GOT3 (cell line): ENCODE measurements at places on chromosomes 5 and 9.

GRCh38 chr5:116719106-116719505 is 144.5 kb upstream of the SEMA6A start:
- no peak for DNase-seq

DNA sequence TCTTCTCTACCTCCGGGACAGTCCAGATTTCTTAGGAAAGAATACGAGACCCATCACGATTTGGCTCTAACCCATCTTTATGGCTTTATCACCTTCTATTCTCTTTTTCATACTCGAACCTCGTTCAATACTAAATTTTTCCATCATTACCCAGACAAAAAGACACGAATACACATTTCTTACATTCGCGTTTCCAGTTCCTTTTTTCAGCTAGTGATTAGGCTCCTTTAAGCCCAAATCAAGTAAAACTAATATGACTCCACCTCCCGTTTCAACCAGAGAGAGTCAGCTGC is 506 bp downstream of the ZBTB6 start:
- no peak for DNase-seq

DNA sequence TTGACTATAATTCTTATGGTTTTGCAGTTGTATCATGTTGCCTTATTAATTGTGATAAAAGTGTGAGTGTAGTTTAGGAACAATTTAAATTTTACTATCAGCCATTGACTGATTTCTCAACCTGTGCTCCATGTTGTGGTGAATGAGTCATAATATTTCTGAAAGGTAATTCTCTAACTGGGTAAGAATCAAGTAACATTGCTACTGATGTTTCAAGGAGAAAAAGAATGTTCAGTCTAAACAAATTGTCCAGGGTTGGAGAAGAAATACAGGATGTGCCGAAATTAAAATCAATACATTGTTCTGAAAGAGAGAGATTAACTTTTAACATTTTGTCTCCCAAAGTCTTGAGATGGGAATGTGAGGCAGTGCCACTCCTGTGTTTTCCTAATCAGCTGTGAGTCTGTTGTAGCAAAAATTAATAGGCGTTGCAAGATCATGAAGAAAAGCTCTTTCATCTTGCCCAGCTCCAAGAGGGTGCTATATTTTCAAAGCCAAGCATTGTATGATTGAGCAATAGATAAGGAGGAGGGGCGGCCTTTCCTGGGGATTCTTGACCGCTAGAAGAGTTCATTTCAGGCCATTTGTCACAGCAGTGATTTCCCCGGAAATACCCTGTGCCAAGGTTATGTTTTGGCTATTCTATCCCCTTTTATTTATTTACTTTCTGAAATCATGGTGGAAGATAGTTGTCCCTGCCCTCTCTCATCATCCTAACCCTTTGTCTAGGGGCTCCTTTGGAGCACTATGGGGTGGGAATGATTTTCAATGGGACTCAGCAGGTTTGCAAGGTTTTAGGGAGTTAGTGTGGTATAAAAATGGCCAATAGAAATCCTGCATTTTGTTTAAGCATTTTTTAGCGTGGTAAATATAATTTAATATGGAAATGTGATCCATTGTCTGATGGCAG is 151.6 kb downstream of the FOCAD start:
- no peak for DNase-seq

- DNase-seq, result no peak
Measured at GRCh38 chr5:21236104-21236503, 1248.1 kb upstream of the CDH18 start.

DNA sequence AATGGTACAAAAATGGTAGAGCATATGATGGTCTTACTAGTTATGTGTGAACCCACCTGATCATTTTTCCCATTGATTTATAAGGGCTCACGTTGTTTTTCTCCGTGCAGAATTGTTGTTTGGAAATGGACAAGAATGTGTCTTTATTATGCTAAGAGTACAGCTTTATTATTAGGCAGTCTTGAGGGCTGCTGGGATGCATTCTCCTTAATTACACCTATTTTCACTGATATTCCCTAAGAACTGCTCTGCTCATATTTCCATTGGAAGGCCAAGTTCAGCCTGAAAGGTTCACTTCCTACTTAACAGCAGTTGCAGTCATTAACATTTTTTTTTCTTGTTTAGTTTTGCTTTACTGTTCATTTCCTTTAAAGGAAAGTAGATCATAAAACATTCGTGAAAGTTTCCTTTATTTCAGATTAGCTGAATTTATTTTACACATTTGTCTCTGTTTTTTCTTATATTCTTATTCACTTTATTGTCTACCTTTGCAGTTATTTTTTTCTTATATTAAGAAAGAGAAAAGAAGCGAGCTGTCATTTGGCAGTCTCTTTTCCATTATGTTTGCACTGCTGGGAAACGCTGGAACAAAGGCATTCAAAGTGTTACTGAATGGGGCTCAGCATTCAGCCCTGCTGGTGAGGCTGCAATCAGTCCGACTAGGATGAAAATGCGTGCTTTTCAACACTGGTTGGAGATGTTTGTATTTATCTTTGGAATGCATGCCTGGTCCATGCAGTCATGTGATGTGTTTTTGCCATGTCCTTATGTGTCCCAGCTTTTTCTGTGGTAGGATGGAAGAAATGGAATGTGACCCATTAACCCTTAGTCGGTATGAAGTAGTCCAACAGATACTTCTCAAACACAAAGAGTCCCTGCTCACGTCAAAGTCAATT is 602.7 kb upstream of the ZNF608 start:
- DNase-seq, result no peak

DNA sequence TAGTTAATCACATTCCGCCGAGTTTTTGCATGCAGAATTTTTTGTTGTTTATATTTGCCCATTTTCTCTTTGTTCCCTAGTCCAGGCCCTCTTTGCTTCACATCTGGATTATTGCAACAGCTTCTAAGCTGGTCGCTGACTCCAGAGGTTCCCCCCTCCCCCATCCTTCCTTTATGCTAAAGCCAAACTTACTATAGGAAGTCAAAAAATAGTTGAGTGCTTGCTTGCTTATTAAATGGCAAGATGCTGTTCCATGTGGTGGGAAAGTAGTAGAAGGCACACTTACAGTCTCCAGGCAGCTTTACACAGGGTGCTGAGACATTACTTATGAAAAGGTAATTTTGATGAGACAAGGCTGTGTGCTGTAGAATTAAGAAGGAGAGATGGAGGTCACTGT is 1.3 kb downstream of the ZBTB34 start:
- no peak for DNase-seq

DNA sequence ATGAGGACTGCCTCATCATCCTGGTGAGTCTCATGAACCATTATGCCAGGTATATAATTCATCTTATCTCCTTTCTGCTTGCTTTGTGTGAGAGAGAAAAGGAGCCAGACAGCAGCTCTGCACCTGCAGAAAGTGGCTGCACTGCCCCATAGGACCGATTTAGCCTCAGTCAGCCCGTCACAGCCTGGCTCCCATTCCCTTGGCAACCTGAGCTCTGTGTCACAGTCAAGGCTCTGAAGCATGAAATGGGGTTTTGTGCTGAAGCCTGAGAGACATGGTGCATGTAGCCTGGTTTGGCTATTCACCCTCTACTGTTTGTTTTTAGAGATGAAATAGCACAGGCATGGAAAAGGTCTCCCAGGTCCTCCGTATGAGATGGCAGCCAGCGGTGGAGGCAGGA is 198.3 kb downstream of the KCTD16 start:
- DNase-seq, result no peak

- DNase-seq, result no peak
Measured at GRCh38 chr9:94867842-94868312, 141.4 kb downstream of the AOPEP start.

DNA sequence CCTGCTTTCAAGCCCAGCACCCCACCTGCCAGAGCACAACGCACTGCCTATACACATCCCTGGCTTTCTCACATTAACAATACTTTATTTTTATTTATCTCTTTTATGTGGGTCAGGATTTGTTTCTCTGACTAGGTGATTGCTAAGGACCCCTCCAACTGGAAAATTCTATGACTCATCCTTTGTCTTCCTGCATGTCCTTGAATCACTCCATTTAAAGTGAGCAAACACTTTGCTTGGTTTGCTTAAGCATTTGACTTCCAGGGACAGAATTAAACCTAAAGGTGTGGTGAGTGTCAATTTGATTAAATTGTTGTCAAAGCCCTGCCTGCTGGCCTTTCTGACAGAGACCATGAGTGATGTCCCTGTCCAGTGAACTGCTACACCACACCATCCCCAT is 536.5 kb upstream of the BRINP1 start:
- no peak for DNase-seq

DNA sequence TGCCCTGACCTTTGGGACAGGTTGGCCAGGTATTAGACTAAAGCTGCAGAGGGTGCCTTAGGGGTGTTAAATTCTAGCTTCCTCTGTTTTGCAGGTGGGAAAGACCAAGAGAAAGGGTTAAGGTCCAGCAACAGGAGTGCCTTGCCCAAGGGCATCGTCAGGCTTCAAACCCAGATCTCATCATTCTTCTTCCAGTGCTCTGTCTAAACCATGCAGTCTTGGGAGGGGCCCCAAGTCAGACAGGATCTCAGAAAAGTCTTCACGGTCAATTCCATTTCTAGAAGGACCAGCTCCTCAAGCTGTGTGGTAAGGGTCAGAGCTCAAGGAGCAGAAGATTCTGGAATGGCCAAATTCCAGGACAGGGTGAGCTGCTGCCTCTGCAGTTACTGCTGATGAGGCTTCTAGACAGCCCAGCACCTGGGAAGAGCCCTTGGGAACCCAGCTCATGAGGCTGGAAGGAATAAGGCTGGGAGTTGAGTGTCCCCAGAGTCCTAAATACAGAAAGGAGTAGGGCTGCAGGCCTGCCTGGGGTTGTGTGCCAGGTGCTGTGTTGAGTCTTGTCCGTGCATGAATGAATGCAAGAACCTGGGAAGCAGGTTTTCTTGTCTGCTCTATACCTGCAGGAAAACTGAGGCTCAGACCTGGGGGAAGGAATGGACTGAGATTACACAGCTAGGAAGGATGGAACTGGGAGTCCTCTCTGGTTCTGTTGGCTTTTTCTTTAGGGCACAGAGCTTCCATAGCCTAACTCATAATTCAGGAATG is 69.3 kb downstream of the WWC1 start:
- no peak for DNase-seq

DNA sequence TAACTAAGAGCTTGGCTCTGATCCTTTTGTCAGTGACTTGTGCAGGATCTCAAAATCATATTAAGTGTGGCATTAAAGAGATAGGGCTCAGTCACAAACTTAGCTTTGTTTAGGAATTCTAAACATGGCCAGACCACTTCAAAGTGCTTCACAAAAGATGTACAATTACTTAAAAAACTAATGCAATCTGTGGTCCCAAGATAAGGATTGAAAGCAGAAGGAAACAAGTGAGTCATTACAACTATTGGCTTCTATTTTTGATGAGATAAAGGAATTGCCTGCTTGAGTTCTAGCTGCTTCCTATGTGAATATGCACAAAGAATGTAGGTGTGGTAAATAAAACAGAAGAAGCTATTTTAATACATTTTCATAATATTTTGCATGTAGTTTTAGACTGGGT is 44.9 kb upstream of the SLC12A2 start:
- DNase-seq, result no peak

DNA sequence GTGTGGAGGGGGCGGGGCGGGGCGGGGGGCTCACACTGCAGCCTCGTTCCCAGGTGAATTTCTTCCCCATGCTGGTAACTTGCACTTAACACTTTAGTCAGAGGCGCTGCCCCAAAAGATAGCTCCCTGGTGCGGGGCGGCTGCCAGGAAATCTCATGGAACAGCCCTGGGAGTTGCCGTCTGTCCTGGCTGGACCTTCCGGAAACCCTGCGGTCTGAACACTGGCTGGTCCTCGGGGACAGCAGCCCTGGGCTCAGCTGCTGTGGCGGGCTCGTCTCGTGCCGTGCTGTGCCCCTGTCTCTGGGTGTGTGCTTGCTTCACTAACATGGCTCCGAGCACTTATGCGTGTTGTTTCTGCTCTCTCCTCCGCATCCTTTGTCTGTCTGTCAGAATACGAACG is 25.8 kb downstream of the PTGES2 start:
- no peak for DNase-seq

DNA sequence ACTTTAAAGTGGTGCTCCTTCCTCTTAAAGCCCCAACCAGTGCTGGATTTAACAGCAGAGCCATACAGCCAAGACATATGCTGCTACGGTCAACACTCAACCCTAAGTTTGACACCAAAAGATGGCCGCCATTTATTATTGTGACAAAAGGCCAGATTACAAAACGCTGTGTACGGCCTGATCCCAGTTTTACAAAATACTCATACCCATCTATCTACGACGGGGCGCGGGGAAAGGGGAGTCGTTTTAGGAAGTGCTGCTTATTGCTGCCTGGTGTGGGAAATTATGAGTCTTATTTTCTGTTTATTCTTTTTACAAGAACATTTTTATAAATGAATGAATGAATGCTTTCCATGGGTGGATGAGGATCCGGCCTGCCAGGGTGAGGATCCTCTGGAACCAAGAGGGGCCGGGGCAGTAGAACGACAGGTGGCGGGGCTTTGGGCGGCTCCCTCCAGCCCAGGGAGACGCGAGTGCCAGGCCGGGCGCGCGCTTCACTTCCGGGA is 457 bp upstream of the IDNK start:
- no peak for DNase-seq

GRCh38 chr5:17470064-17470463 is 28.0 kb upstream of the TAF11L2 start:
- no peak for DNase-seq

DNA sequence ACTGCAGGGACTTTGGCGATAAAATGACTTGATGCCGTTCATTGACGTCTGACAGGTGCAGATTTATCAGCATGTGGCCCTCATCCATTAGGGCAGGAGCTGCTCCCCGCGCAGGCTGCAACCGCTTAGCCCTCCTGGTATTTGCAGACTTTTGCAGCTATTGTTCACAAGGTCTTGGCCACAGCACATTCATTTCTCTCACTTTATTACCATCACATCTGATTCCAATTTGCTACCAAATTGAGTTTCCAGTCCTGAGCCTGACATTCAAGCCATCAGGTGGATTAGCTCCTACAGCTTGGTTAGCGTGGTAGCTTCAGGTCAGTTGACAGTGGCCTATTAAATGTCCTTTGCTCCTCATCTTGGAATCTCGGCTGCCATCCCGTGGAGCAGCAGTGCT is 299.2 kb downstream of the CD180 start:
- no peak for DNase-seq

DNA sequence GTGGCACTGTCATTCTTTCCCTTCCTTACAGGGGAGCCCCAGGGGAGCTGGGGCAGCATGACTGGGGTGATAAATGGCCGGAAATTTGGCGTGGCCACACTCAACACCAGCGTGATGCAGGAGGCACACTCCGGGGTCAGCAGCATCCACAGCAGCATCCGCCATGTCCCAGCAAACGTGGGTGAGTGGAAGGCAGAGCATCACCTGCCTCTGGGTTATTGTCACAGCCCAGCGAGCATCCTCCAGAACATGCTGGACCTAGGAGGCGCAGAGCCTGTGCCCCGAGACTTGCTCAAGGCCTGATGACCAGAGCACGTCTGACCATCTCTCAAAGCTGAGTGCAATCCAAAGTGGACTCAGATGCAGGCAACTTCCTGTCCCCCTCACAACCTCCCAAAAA is 22.2 kb upstream of the ASS1 start:
- no peak for DNase-seq
